ENCODE measurements at places on chromosomes 7 and 10.

- no peak for DNase-seq
These were observed 54.1 kb upstream of the PPIF start for GRCh38 chr10:79292891-79293746.

GRCh38 chr7:115274-115911 lies 77.0 kb upstream of the FAM20C start:
- DNase-seq: peak; percentile 48

GRCh38 chr10:131021246-131021895 lies 290.1 kb downstream of the TCERG1L start:
- no peak for DNase-seq

DNA sequence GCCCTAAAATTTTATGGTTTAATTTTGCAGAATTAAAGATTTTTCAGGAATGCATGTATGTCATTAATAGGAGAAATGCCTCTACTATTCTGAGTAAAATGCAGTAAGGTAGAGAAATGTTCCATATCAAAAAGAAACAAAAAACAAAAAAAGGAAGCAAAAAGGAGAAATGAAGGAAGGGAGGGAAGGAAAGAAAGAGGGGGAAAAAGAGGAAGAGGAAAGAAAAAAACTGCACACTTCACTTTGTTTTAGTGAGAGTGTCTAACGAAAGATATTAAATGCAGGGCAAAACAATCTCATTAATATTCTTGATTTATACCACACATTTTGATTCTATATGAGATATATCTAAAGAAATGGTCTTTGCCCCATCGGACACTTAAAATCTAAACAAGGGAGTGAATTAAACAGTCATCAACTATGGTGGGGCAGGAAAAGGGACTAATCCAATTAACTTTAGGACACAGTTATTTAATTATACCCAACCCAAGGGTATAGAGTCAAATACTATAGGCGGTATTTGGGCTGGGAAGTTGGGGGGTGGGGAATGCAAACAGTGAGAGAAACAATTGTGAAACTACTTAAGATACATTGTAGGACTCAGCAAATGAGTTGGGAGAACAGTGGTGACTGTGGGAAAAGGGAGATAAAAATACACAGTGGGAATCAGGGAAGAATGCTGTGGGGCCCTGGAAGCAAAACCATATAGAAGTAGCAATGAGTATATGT lies 27.0 kb downstream of the IMMP2L start:
- no peak for DNase-seq

DNA sequence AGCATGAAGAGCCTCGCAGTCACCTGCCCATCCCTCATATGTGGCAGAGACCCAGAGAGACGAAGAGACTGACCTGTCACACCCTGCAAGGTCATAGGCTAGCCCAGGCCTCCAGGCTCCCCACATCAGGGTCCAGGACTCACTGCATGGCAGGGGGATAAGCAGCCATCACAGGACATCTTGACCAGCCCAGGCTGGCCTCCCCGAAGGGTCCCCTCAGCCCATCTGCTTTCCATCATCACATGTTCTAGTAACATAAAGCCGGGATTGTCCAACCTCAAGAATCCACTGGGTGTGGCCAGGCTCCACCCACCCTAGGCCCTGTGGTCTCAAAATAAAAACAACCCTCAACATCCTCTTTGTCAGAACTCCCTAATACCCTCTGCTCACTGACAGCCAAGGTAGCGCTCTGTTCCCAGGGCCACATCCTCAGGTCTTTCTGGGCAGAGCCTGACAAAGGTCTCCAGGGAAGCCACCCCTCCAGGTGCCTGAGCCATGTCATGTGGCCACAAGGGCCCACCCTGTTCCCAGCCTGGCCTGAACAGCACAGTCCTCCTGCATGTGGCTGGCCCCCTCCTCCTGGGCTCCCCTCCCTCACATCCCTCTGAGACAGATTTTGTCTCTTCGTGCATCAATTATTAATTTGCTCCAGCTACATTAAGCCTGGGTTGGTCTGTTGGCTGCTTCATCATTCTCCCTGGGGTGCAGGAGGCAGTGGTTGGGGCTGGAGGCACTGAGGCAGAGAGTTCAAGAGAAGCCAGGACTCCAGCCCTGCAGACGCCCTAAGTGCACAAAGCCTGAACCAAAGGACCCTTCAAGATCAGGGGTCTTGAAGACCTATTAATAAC lies 131.8 kb upstream of the UNC5B start:
- DNase-seq: no peak

DNA sequence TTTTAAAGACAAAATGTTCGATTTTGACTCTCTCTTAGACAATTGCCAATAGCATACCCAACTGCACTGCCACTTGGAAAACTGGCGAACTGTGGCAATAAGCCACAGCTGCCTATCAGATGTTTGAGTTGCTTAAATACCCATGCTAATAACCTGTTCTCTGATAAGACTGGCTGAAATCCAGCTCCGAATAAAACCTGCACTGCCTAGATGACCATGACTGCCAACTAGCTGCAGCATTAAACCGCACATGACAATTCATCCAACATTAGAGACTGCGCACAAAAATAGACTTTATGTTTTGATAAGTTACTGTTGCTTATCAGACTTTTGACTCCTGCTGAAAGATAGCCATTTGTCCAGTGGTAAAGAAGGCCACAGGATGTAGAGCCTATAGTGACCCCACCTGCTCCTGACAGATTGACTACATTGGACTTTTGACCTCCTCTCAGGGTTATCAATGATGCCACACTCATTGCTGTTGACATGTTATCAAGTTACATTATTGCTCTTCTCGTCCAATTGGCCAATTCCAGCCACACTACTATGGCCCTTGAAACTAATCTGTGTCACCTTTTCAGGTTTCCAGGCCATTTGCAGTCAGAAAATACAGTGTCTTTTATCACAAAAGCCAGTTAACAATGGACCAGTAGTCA lies 299.0 kb downstream of the HGF start:
- no peak for DNase-seq

GRCh38 chr10:123470336-123470921 lies 195.7 kb upstream of the GPR26 start:
- no peak for DNase-seq

GRCh38 chr7:24555184-24555583 lies 18.1 kb upstream of the PALS2 start:
- DNase-seq: no peak

DNA sequence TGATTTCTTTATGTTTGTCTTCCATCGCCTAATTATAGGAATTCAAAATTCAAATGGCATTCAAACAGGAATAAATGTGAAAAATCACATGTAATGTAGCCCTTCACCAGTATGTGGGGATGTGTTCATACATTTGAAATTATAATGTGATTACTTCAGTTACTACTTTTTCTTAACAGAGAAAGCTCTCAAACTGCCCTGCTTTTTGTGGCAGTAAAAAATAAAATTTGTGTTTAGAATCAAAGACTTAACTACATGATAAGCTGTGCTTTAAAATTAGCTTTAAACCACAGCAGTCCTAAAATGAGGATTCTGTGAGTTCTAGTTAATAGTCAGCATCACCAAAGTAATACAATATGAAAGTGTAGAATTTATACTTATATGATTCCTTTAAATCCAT lies 7.8 kb upstream of the HERC4 start:
- peak; percentile 53 for DNase-seq

GRCh38 chr10:121662945-121663917 lies 65.0 kb upstream of the FGFR2 start:
- no peak for DNase-seq

- peak; percentile 88 for DNase-seq
These were observed 9.5 kb downstream of the SEPHS1 start for GRCh38 chr10:13338390-13339110.

GRCh38 chr10:95451150-95451549 lies 110.0 kb downstream of the SORBS1 start:
- peak; percentile 9 for DNase-seq

DNA sequence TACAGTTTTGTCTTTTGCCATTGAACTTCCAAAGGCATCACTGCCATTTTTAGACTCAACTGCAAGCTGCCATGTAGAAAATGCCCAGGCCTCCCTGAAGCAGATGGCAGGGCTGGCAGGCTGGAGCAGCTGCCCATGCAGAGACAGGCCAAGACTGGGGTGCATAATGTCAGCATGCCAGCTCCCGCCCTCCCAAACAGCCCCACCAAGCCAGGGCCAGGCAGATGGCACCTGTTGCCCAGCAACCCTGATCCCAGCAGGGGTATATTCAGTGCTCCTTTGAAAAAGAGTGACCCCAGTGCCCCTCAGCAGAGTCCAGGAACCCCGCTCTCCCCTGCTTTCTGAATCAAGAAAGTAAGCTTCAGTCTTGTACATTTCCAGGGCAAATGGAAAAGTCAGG lies 32.6 kb downstream of the VSTM4 start:
- no peak for DNase-seq

DNA sequence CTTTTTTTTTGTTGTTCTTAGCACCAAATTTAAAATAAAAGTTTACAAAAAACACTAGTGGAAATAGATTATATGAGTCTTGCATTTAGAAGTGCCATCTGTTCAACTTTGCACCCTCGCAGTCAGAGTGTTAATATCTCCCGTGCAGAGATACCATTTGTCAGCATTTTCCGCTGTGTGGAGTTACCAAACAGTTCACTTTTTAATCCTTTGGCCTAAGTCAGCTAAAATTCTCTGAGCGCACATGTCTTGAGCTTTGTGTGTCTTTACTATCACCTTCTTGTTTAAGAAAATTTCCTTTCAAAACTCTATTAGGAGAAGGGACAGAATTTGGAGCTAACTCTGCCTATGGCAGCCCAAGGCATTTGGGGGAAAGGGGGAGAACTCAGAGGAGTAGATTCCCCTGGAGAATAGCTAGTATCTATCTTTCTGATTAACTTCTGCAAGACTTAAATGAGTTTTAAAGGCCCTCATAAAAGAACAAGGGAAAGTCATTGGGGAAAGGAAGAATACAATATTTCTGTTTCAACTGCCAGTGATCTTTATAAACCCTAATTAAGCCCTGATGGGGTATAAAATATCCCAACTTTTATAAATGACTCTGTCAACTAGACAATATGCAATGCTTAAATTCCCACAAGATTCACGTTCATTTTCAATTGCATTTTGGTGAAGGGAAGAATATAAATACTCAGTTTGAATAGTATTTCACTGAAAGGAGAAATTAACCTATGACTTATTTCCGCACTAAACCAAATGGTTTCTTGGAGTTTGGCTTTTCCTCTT lies 114.9 kb upstream of the RAB11FIP2 start:
- no peak for DNase-seq

- no peak for DNase-seq
These were observed 251.6 kb downstream of the USP6NL start for GRCh38 chr10:11359869-11360268.

DNA sequence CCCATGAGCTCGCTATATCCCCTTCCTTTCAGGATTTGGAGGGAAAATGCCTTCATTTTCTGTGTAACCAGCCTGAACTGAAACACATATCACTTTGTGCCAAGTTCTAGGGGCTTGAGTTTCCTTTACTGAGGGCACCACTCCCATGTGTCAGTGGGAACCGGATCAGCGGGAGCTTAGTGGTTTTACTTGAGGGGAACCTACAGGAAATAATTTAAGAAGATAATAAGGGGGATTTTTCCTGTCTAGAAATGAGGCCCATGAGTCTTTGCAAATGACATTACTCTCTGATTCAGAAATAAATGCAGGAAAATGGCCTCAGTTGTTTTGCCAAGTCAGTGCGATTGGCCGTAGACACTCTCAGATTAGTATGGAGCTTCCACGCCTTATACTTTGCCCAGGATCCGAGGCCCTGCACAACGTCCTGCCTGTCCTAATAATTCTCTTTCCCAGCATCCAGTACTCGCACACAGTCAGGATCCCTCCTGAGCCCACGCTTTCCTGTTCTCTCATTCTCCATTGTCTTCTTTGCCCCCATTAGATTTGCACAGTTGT lies 86.4 kb upstream of the LYZL1 start:
- no peak for DNase-seq

GRCh38 chr10:44400541-44400940 lies 15.6 kb upstream of the CXCL12 start:
- no peak for DNase-seq

- DNase-seq: no peak
These were observed 36.7 kb downstream of the CFAP46 start for GRCh38 chr10:132905661-132906060.

DNA sequence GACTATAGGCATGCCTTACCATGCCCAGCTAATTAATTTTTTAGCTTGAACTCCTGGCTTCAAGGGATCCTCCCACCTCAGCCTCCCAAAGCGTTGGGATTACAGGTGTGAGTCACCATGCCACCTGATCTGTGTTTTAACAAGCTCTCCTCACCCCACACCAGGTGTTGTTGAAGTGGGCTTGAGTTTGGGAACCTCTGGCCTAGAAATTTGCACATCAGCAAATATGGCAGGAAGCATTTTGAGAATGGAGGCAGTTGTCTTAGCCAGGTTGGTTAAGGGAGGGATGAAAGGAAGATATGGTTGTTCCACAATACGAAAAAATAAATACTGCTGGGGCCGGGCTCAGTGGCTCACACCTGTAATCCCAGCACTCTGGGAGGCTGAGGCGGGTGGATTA lies 433.1 kb downstream of the TYW1 start:
- no peak for DNase-seq
